KBM-7 (cell line): ENCODE measurements at places on chromosomes 12 and 14.

GRCh38 chr12:111285200-111285599 is 83.7 kb downstream of the PHETA1 start:
- no peak for DNase-seq

DNA sequence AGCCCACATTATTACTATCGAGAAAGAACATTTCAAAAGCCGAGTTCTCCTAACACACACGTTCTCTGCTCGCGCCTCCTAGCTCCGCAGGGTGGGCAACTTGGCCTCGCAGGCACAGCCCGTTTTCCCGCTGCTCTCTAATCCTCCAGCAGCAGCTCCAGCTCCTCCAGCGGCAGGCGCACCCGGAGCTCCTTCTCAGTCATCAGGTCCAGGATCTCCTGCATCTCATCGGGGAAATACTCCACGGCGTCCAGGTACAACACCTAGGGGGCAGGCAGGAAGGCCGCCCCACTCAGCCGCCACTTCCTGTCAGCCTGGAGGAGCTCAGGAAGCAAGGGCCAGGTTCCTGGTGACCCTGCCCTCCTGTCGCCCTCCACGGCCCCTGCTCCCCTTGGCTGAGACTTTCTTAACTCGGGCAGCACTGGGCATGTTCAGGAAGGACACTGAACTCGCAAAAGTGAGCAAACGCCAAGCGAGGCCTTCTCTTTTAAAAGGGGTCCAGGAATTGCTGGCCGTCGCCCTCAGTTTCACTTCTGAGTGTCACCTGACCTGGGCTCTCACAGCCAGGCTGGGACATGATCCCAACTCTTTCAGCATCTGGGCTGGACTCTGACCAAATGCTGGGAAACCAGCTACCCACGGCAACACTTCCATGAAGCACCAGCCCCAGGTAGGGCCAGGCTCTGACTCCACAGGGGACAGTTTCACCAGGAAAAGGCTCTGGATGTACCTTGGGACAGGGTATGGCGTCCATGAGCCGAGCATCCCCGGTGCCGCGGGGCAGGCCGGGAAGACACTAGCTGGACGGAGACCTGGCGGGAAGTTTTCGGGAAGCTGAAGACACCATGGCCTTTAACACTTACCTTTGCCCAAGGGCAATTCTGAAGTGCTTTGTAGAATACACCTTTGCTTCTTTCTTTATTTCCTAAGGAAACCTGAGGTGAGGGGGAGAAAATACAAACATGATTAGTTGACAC is 22.1 kb downstream of the PSMC1 start:
- DNase-seq: no peak

- DNase-seq: peak; percentile 88
Measured at GRCh38 chr14:21014761-21015190, 10.1 kb downstream of the NDRG2 start.

DNA sequence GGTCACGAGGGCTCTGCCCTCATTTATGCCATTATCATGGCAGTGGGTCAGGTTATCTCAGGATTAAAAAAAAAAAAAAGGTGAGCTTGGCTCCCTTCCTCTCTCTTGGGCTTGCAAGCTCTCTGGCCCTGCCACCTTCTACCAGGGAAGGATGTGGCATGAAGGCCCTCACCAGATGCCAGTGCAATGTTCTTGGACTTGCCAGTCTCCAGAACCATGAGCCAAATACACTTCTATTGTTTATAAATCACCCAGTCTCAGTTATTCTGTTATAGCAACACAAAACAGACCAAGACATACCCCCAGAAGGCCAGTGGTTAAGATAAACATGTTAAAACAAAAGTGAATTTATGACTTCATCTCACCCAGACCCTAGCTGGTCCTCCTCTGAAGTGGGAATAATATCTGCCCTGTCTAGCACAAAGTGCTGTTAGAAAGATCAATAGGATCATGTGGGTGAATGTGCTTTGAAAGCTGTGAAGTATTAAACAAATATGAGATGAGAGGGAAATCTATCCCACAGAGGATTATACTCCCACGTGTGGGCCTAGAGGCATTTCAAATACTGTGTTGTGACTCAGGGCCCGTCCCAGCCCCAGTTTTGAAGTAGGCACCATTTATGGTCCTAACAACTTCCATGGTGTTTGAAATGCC is 88.6 kb downstream of the NINJ2 start:
- no peak for DNase-seq

- no peak for DNase-seq
Measured at GRCh38 chr12:65853489-65854157, 29.3 kb downstream of the HMGA2 start.

DNA sequence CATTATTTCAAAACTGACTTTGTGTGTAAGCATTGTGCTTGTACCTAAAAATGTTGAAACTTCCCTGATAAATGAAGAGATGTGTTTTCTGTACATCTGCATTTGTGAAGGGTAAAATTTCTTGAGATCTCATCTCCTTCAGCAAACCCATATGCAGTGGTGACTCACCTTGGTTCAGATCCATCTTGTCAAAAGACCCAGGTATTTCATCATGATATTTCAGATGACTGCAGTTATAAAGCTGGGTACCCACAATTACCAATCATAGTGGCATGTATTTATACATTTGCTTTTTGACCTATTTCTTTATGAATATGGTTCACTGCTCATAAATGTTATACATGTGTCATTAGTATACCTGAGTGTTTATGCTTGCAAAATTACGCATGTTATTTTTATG is 1213.6 kb downstream of the GALC start:
- no peak for DNase-seq

- DNase-seq: no peak
Measured at GRCh38 chr14:29601616-29602015, 326.0 kb downstream of the PRKD1 start.

DNA sequence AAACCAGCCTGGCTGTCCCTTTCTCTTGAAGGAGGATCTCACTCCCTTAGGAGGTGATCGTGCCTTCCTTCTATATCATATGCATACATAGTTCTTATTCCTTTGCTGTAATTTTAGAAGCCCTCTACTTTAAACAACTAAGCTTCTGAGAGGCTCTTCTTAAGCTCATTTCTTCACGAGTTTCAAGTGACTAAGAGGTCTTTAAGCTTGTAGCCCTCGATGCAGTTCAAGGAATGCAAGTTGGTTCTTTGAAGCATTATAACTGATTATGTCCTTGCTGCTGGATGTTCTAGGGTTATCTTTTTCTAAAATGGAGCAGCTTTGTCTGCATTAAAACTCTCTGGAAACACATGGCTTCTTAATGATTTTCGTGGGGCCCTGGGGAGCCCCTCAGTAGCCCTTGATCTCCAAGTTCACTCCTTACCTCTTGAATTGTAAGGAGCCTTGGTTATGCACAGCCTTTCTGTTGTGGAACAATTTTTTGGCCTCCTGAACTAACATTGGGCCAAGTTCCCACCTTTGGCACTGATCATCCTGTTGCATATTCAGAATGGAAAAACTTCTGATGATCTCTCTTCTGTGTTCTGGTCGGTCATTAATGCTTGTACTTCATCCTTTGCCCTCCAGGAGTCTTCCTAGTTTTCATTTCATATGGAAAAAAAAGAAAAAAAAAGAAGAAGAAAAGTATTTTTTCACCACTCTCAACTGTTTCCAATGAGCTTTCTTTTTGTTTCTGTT is 12.6 kb downstream of the RASSF8 start:
- DNase-seq: no peak

GRCh38 chr14:105021656-105022275 is 883 bp upstream of the CDCA4 start:
- DNase-seq: no peak

- no peak for DNase-seq
Measured at GRCh38 chr12:113197518-113198077, 12.1 kb downstream of the RITA1 start.

- DNase-seq: no peak
Measured at GRCh38 chr12:8554451-8555195, 13.9 kb upstream of the CLEC4E start.

DNA sequence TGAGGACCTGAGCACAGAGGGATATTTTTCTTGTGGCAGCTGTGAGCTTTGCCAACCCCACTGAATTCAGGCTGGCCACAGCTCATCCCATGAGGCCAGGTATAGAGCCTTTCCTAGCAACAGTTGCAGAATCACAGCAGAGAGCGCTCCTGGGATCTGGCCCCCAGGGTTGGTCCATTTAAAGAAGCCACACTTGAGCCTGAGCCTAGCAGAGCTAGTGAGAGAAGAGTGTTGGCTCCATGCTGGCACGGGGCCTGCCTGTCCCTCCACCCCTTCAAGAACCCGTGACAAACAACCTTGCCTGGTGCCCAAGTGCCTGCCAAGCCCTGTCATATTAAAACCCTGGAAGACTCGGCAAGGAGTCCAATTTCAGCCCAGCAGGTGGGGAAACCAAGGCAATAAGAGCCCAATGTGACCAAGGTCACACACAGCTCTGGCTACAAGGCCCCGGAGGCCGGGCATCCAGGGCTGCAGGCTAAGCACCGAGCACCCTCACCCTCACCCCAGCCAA is 91.6 kb downstream of the LRRC74A start:
- DNase-seq: no peak

DNA sequence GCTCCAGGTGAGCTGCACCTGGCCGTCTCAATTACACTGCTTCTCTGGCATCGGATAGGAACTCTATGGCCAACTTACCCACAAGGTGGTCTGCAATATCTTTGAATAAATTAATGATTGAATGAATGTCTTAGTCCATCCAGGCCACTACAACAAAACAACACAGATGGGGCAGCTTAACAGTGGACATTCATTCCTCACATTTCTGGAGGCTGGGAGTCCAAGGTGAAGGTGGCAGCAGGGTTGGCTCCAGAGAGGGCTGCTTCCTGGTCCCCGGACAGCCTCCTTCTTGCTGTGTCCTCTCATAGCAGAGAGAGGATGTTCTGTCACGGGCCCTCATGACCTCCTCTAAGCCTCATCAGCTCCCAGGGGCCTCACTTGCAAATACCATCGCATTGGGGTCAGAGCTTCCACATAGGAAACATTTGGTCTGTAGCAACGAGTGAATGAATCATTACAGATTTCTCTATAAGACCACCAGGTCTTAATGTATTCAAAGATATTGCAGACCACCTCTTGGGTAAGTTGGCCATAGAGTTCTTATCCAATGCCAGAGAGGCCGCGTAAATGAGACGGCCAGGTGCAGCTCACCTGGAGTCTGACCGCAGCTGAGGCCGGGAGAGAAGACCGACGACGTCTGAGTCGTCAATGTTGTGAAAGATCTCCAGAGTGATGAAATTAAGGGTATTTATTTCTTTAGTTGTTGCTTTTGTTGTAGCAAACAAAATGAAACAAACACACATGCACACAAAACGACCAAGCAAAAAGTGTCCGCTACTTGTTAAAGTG is 182.7 kb upstream of the C14orf180 start:
- no peak for DNase-seq

DNA sequence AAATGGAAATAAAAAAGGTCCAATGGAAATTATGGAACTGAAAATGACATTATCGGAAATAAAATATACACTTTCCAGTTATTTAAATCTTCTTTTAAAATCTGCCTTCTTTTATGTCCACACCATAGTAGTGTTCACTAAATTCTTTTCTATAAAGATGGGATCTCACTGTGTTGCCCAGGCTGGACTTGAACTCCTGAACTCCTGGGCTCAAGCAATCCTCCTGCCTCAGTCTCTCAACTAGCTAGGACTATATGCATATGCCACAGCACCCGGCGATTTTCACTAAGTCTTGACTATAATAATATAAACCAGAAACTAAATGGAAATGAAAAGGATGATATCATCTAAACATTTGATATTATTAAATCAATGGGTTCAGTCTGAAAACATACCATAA is 188.4 kb downstream of the MED13L start:
- DNase-seq: no peak

DNA sequence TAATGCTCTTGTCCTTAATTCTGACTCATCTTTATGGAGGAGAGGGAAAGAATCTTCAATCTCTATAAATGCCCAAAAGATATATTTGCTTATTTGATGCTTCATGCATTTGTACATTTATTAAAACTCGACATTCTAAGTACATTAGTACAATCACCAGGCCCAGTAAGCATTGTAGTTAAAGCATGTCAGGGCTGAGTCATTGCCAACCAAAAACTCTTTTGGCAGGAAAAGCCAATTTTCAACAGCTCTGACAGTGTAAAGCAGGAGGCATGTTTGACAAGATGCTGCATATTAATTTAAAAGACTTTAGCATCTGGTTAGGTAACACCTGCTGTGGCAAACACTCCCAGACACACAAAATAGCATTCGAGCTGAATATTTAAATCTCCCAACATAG is 290.9 kb downstream of the PPFIA2 start:
- DNase-seq: no peak

- peak; percentile 95 for DNase-seq
Measured at GRCh38 chr12:110826592-110827200, 20.1 kb upstream of the CCDC63 start.

- no peak for DNase-seq
Measured at GRCh38 chr14:81516986-81517797, 16.5 kb downstream of the SEL1L start.

- DNase-seq: no peak
Measured at GRCh38 chr14:71270111-71270510, 362.9 kb downstream of the PCNX1 start.

GRCh38 chr12:70711831-70712230 is 74.6 kb upstream of the PTPRB start:
- no peak for DNase-seq

GRCh38 chr14:99946652-99947489 is 118.4 kb upstream of the EVL start:
- peak; percentile 64 for DNase-seq

DNA sequence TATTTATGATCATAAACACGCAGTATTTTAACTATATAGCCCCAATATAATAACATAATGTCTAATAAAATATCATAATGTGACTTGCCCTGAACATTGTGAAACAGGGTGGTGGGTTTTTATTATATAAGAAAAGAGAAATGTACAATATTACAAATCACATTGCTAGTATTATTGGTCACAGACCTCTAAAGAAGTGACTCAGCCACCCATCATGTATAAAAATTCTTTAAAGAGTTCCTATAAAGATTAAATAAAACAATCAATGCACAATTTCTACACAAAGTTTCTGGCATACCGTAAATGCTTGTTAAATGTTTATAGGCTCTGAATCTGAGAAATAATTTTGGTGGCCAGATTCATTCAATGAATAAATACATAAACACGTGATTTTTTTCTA is 28.9 kb downstream of the ABCC9 start:
- DNase-seq: no peak

GRCh38 chr12:42277396-42278127 is 39.5 kb upstream of the YAF2 start:
- no peak for DNase-seq
